D721Med (cell line): ENCODE measurements at places on chromosomes 1 and 21.

DNA sequence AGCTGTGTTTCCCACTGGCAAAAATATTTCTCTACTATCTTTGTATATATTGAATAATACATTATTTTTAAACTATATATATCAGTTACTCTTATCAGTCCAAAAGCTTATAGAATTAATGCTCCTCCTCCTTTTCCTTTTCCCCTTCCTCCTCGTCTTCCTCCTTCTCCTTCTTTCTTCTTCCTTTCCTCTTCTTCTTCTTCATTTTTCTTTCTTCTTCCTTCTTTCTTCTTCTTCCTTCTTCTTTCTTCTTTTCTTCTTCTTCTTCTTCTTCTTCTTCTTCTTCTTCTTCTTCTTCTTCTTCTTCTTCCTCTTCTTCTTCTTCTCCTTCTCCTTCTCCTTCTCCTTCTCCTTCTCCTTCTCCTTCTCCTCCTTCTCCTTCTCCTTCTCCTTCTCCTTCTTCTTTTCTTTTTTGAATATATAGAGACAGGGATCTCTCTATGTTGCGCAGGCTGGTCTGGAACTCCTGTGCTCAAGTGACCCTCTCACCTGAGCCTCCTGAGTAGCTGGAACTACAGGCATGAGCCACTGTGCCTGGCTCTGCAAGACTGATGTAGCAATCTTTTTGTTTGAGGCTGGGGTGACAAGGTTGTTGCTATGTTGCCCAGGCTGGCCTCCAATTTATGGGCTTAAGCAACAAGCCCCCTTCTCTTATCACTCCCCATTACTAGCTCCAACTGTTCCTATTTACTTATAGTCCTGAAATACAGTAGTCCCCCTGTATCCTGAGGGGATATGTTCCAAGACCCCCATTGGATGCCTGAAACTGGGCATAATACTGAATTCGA is 47.4 kb downstream of the MAGI3 start:
- DNase-seq, result no peak

DNA sequence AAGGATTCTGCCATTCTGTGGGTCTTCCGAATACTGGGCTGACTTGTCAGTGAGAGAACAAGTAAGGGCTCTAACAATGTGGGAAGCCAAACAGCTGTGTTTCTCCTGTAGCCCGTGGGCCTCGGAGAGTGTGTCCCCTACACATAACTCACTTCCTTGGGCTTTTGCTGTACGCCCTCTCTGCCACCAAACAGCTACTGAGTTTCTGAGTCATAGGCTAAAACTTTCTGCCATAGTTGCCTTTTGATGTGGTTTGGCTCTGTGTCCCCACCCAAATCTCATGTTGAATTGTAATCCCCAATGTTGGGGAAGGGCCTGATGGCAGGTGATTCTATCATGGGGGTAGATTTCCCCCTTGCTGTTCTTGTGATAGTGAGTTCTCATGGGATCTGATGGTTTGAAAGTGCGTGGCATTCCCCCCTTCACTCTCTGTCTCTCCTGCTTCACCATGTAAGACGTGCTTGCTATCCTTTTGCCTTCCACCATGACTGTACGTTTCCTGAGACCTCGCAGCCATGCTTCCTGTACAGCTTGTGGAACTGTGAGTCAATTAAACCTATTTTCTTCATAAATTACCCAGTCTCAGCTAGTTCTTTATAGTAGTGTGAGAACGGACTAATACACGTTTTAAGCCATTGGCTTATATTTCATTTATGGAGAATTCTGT is 194.8 kb upstream of the HMCN1 start:
- no peak for DNase-seq

DNA sequence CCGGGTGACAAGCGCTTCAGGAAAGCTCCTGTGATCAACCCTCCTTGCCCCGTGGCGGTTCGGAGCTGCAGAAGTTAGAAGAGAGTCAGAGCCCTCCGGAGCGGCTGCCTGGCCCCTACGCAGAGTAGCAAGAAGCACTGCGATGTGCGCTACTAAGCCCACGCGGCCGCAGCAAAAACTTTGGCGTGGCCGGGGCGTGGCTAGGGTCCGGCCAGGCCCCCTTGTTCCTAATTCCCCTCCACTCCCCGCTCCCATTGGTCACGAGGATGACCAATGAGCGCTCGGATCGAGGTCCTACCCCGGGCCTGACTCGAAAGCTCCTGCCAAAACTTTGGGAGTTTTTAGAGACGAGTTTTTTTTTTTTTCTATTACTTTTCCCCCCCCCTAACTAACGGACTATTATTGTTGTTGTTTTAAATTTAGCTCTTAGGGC is at the start of gene HLX:
HLX (plus strand) TSS at position 368 of the 433 bp plus-strand sequence. CDS start 415 bp downstream, outside the sequence.
- peak; percentile 94 for DNase-seq

DNA sequence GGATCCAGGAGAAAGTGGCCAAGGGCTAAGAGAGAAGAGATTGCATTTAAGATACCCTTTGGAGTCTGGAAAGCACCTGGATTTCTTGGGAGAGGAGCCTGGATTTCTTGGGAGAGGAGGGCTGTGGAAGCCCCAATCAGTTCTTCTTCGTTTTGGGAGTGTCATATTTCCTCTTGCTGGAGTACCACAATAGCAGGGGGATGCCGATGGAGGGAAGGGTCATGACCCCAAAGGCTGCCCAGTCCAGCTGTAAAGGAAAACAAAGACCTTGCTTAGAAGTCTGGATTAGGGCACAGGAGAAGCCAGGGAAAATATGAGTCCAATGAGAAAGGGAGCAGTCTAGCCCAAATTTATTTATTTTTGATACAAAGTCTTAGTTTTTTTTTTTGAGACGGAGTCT is 11.3 kb downstream of the SSR2 start:
- no peak for DNase-seq

- no peak for DNase-seq
Observed at GRCh38 chr1:204294357-204294756, 65.4 kb downstream of the PLEKHA6 start.

GRCh38 chr1:193335806-193336428 is 149.5 kb upstream of the B3GALT2 start:
- DNase-seq, result no peak

DNA sequence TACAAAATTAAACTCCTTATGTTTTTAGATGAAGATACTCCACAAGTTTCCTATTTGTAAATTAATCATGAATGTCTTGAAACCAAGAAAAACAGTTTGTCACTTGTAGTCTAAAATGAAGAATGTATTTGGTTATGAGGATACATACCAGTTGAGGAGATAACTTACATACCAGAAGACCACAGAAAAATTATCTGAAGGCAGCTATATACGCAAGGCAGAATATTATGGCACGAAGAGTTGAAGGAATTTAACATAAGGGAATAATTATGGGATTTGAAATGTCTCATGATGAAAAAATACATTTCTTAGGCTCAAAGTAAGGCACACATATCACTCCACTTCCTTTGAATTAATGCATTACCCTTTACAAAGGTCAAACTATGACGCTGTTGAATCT is 73.3 kb downstream of the IFI44 start:
- no peak for DNase-seq

DNA sequence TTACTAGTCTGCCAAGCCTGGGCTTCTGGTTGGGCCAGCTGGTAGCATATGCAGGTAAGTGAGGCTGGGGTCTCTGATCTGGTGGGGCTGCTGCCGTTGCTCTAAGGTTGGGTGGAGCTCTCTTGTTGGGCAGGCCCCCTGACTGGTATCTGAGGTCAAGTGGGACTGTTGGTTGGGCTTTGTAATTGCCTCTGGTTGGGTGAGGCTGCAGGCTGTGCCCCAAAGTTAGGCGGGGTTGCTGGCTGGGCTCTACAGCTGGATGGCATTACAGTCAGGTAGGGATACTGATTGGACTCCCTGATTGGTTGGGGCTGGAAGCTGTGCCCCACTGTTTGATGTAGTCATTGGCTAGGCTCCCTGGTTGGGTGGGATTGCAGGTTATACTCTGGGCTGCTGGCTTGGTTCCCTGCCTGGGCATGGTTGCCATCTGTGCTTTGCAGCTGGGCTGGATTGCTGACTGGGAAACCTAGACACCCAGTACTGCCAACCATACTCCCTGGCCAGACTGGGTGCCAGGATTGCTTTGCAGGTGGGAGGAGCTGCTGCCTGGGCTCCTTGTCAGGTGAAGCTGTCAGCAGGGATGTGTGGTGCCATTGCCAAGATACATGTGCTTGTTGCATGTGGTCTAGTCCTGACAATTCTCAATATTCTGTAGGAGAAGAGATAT is 130.5 kb downstream of the RABGAP1L start:
- DNase-seq, result no peak

- no peak for DNase-seq
Observed at GRCh38 chr1:210866532-210866931, 267.4 kb downstream of the KCNH1 start.

DNA sequence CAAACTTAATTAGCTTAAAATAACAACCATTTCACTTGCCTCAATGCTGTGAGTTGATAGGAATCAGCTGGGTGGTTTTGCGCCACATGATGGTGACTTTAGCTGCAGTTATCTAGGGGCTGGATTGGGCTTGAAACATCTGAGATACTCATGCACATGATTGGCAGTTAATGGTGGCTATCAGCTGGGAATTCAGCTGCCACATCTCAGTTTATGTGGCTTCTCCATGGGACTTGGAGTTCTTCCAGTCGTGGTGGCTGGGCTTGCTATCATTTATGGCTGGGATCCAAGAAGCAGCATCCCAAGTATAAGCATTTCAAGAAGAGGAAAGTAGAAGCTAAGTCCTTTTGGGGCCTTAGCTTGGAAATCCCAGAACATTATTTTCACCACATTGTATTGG is 36.4 kb downstream of the PDC start:
- no peak for DNase-seq

DNA sequence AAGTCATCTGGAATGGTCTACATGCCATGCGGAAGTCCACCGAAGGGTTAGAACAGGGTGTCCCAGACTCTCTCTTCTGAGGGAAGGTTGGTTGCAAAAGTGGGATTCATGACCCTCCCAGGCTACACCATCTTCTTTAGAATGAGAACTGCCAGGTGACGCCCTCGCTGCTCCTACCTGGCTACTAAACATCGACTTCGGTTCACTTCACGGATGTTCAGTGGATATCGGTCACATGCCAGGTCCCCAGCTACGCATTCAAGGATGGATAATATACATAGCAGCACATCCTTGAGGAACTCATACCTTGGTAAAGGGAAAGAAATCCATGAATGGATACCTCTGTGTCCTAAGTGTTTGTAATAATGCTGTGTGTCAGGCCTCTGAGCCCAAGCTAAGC is 3.3 kb upstream of the OPTC start:
- DNase-seq, result no peak

GRCh38 chr1:167083066-167083665 is 7.0 kb downstream of the GPA33 start:
- no peak for DNase-seq

GRCh38 chr1:218852527-218852926 is 321.2 kb upstream of the LYPLAL1 start:
- no peak for DNase-seq

- DNase-seq, result no peak
Observed at GRCh38 chr1:17112496-17113236, 6.6 kb downstream of the PADI2 start.
